ENCODE measurements at places on chromosomes 11 and 22.

GRCh38 chr11:7537265-7537664 is 23.5 kb downstream of the PPFIBP2 start:
- no peak for DNase-seq

GRCh38 chr22:49073873-49074417 is 753.7 kb downstream of the BRD1 start:
- DNase-seq, result no peak

- no peak for DNase-seq
Observed at GRCh38 chr11:5324197-5324596, at the start of gene OR51B2. TSS of gene OR51B2 (minus strand) at chr11:5324297. CDS start at chr11:5324297, 0 bp downstream.

DNA sequence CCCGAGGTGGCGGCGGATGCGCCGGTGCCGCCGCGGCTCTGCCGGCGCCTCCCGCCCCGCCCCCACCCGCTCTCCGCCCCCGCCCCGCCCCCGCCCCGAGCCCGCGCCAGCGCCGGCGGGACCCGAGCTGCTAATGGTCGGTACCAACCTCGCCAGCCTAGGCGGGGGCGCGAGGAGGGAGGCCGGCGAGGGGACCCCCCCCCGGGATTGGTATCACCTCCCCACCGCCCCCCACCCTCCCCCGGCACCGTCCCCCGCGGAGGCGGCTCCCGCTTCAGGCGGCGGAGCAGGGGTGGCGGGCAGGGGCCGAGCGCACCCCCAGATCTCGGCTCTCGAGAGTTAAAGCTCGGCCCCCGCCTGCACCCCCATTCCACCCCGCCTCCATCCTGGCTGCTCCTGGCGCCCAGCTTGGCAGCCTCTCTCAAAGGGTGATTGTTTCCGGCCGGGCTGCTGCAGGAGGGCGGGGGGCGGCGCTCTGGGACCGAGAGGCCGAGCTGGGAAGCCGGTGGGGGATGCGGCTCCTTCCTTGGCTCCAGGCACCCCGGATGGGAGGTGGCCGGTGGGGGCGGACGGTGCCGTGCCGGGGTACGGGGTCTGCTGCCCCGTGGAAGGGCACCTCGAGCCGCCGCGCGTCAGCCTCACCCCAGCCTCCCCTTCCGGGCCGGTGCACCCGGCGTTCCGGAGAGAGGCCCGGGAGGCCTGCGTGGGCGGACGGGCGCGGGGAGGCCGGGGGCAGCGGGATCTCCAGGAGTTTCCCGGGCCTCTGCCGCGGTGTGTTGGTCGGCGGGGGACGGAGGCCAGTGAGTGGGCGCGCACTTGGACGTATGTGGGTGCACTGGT is at the start of gene B3GAT1:
Gene B3GAT1, minus strand, starts transcription at position 40 of the 840 bp plus-strand sequence. CDS start 24,583 bp downstream, outside the sequence.
- no peak for DNase-seq

DNA sequence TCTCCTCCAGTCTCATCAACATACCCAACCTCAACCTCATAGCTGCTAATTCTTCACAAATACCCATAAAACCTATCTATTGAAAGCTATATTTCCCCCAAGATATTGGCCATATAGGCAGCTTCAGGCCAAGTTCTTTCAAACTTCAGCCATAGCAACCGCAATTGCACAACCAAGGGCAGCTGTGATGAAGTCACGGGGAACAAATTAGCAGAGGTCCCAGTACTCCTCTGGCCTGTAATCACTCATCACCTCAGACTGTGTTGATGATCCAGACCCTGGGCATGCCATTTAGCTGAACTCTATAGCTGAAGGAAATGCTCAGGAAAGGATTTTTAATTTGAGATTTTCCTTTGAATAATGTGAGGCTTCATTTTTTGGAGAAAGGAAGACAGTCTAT is 84.1 kb downstream of the SLC1A2 start:
- no peak for DNase-seq

DNA sequence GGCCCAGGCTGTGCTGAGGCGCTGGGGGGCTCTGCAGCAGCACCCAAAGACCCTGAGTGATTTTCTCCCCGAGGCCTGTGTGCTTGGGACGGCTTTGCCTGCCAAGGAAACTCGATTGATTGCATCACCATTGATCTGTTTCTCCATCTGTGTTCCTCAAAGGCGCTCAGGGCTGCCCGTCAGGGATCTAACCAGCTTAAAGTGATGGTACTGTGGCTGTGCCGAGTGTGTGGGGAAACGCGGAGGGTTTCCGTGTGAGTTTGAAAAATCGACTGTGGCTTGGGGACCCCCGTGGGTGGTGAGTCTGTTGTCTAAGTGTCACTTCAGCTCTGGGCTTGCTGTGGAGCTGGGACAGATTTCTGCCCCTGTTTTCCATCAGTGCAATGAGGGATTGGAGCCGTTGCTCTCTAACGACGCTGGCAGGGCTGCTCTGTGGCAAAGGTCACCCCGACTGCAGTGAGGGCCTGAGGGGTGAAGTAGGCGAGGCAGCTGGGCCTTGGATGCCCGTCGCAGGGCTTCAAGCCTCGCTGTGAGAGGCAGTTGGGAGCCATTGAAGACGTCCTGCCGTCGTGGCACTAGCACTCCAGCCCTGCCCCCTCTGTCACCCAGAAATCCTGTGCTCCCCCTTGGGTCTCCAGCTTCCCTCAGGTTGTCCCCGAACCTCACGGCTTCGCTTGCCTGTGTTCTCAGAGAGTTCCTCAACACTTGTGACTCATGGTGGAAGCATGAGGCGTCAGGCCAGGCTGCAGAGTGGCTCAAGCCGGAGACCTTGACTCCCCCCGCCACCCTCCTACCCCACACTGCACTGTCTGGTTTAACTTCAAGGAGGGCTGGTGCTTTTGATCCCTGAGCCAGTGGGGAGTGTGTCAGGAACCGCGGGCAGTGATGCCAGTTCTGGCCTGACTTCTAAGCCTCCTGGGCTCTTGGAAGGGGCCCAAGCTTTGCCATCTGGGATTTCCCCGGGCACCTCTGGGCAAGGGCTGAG is 21.8 kb downstream of the CACNA1I start:
- DNase-seq, result no peak

GRCh38 chr11:77542296-77542695 is 47.5 kb upstream of the AQP11 start:
- no peak for DNase-seq

DNA sequence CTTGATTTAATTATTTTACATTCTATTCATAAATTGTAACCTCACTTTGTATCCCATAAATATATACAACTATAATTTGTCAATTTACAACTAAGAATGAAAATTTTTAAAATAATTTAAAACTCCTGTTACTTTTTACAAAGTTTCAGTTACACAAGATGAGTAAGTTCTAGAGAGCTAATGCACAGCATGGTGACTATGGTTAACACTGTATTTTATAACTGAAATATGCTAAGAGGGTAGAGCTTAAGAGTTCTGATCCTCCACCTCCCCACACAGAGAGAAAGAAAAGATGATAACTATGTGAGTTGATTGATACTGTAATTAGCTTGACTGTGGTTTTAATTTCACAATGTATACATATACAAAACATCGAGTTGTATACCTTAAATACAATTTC is 412.5 kb upstream of the DDI1 start:
- DNase-seq, result no peak

DNA sequence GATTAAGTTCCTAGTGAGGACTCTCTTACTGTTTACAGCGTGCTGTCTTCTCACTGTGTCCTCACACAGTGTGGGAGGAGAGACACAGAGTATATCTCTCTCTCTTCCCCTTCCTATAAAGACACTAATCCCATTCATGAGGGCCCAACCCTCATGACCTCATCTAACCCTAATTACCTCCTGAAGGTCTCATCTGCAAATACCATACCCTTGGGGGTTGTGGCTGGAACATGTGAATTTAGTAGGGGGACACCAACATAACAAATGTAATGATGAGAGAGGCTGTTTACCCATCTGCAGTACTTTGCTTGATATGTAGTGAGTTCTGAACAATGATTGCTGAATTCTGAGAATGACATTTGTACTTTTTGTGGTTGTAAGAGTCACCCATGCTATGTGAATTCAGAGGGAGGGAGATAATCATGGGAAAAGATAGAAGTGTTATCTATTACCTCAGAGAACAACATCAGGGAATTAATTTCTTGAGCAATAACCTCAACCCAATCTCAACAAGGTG is 4.9 kb upstream of the OR52W1 start:
- no peak for DNase-seq

- DNase-seq, result no peak
Observed at GRCh38 chr22:47654922-47655491, 892.6 kb downstream of the TBC1D22A start.

- DNase-seq, result no peak
Observed at GRCh38 chr11:134893810-134894685, 482.0 kb upstream of the B3GAT1 start.

DNA sequence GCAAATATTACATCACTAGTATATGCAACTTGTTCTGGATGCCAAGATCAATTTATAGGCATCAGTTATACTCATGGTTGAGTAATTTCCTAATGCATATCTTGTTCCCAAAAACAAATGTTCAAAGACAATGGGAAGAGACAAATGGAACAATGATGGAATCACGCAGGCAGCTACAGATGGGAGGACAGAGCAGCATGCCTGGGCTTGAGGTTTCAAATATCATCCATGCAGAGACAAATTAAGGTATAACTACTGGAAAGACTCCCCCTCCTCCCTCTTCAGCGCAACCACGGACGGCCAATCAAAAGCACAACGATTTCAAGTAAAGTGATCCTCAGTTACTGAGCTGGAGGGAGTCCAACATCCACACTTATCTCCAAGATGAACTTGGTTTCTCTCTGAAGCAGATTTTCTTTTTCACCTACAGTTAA is 106.8 kb downstream of the CCDC83 start:
- DNase-seq, result no peak

GRCh38 chr22:35363566-35364086 is 17.3 kb upstream of the HMOX1 start:
- DNase-seq, result no peak

- DNase-seq, result no peak
Observed at GRCh38 chr22:42764895-42765363, 44.3 kb upstream of the A4GALT start.

GRCh38 chr11:113979431-113979830 is 4.5 kb downstream of the HTR3A start:
- no peak for DNase-seq

GRCh38 chr11:77085652-77086051 is 17.0 kb upstream of the OMP start:
- DNase-seq, result no peak

- no peak for DNase-seq
Observed at GRCh38 chr11:97398246-97398645, 1008.4 kb downstream of the JRKL start.

- DNase-seq, result no peak
Observed at GRCh38 chr11:78497293-78497692, 77.4 kb downstream of the NARS2 start.

DNA sequence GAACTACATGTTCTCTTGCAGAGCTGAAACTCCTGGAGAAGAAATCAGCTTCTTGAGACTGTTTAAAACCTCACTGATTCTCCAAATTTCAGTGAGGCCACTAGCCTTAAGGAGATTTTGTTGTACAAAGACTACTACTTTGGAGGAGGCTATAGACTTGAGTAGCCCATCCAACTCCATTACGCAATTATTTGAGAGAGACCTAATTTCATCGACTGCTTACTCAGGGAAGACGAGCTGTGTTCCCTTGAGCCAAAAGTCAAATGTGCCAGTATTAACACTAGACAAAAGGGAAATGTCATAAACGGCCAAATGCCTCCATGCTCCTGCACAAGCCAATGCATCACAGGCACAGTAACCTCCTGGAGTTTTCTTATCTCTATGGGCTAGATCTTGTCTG is 182.8 kb upstream of the SESN3 start:
- DNase-seq, result no peak

- DNase-seq, result no peak
Observed at GRCh38 chr11:127106938-127107337, 106.4 kb upstream of the KIRREL3 start.

DNA sequence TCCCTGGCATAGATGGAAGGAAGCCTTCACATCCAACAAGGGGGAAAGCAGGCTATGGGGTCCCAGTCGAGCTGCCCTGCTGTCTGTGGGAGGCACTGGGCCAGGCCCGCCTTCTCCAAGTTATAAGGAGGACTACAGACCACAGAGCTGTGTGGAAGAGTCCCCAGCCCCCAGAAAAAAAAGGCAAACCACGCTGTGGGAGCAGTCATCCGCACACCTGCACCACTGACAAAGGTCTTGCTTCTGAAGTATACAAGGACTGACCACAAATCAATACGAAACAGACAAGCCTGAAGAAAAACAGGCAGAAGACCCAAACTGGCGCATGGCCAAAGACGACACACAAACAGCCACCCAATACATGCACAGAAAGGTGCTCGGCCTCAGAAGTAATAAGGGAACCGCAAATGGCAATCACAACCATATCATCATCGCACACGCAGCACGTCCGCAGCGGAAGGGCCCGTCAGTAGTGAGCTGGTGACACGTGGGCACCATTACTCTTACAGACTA is 384.1 kb downstream of the CTTN start:
- no peak for DNase-seq

GRCh38 chr11:130601141-130601540 is 152.7 kb downstream of the ADAMTS15 start:
- DNase-seq, result no peak

- no peak for DNase-seq
Observed at GRCh38 chr11:7208391-7208790, 43.3 kb upstream of the SYT9 start.

DNA sequence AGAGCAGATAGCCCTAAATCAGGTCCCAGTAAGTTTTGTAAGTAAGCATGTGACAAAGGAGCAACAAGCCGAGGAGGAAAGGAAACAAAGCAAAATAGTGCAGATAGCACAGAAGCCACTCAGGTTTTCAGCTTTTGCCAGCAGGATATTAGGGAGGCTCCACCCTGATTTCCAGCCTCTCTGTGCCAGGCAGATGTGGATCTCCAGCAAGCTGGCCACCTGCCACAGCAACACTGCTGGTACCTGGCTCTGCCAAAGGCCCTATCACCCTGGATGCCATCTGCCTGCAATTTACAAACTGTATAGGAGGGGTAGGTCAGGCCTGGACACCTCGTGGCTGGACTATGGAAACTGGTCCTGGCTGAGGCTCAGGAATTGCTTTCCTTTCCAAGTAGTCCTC is 12.2 kb upstream of the NNMT start:
- DNase-seq, result no peak

DNA sequence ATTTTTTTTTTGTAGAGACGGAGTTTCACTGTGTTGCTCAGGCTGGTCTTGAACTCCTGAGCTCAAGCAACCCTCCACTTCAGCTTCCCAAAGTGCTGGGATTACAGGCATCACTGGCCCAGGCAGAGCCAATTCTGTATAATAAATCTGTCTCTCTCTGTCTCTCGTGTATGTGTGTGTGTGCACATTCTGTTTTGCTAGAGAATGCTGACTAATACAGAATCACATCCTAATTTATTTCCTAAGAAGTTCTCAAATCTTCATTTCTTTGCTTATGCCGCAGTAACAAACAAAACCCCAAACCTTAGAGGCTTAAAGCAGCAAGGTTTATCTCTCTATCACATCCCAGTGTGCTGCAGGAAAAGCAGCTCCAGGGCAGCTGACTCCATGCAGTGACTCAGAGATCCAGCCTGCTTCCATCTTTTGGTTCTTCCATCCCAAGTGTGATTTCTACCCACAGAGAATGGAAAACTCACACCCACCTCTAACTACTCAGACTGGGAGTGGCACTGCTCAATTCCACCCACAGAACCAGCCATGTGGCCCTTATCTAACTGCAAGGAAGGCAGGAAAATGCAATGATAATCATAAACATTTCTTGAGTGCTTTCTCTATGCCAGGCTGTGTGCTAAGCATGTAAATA is 35.1 kb upstream of the LRRC10B start:
- DNase-seq, result no peak

- no peak for DNase-seq
Observed at GRCh38 chr11:126495281-126496220, 140.1 kb downstream of the ST3GAL4 start.

All from esophagus squamous epithelium (tissue), 5 donors.